ENCODE measurements at places on chromosomes 4 and X.

DNA sequence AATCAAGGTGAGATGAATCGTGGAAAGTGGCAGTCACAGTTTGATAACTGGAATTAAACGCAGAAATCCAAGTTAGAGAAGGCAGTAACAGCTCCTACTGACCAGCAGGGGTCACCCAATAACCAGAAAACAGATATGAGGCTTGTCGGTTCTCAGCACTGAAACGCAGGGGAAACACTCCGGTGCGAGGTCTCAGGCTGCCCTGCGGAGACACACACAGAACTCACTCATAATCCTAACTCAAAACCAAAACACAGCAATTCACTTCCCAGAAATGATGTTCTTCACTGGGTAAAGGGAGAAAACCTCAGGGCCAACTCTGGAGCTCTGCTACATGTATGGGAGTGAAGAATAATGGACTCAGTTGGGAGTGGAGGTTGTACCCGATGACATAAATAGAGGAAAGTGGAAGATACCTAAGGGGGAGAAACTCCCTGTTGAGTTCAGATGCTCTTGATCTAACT, 384.4 kb downstream of the RAPGEF2 start:
- peak; percentile 69 for DNase-seq

DNA sequence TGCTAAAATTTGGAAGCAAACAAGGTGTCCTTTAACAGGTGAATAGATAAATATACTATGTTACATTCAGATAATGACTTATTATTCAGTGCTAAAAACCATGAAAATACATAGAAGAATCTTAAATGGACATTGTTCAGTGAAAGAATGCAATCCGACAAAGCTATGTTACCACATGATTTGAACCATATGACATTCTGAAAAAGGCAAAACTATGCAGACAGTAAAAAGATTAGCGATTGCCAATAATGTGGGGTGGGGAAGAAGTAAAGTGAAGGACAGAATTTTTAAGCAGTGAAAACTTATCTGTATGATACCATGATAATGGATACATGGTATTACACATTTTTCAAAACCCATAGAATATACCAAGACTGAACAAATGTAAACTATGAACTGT, 926.9 kb downstream of the FAT4 start:
- no peak for DNase-seq

GRCh38 chr4:97762115-97762512, 381.2 kb downstream of the STPG2 start:
- DNase-seq, result no peak

- DNase-seq, result no peak
Measured at GRCh38 chrX:87664381-87664780, 146.8 kb downstream of the KLHL4 start.

- no peak for DNase-seq
Measured at GRCh38 chr4:3284734-3285557, 7.9 kb upstream of the RGS12 start.

- no peak for DNase-seq
Measured at GRCh38 chr4:173057442-173057841, 111.2 kb upstream of the GALNT7 start.

- DNase-seq, result no peak
Measured at GRCh38 chrX:104668550-104668949, 102.6 kb downstream of the IL1RAPL2 start.

GRCh38 chr4:154368060-154368459, 123.5 kb downstream of the DCHS2 start:
- DNase-seq, result no peak

DNA sequence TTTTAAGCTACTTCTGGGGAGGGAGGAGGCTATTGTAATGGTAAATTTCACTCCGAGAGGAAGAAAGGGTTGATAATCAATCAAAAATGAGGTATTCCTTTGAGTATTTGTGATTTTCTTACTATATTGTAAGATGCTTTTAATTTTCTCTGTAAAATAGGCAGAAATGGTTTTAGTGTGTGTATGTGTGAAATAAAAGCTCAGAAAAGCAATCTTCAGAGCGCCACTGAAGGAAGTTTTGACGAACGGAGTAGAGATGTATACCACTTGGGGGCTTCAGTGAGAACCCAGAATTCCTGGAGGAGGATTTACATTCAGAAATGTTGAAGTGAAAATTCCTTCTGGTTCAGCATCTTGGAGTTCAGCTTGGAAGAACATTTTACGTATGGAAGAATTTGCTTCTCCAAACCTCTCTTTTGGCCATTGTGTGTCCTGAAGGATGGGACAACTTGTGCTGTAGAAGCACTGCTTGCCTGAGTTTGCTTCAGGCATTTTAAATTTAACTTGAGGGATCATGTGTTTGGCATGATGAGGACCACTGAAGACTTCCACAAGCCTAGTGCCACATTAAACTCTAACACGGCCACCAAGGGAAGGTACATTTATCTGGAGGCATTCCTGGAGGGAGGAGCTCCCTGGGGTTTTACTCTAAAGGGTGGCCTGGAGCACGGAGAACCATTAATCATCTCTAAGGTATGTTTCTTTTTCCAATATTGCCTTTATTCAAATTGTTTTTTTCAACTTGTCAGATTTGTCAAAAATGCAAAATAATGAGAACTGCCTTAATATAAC, 695 bp downstream of the SHROOM3 start:
- DNase-seq, result no peak

DNA sequence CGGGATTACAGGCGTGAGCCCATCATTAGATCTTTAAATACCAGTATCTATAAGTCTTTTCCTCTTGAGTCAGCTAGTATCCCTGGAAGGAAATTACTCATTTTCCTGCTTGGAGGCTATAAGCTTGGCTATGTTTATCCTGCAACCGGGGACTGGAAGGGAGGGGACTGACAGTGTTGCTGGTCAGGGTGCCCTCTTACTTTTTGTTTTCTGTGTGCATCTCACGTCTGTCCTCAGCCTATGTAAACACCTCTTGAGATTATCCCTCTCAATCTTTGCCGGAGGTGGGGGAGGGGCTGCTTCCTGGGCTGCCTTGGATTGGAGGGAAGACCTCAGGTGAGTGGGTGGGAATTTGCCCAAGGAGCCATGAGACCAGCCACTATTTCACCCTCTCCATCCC, 37.0 kb downstream of the HTT start:
- peak; percentile 75 for DNase-seq

DNA sequence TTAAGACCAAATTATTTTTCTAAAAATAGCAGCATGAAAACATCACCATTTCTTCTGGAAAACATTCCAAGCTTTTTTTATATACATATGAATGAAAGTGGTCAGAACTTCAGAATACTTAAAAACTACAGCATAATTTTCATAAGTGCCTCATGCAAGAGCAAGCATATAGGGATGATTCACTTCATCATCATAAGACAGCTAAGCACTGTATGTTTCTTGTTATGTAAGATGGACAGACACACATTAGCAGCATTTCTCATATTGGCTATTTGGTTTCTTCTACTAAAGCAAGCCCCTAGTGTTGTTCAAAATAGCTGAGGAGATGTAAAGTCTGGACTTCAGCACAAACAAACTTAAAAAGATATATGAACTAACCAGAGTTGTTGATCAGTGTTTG, 213.1 kb upstream of the NOCT start:
- no peak for DNase-seq

DNA sequence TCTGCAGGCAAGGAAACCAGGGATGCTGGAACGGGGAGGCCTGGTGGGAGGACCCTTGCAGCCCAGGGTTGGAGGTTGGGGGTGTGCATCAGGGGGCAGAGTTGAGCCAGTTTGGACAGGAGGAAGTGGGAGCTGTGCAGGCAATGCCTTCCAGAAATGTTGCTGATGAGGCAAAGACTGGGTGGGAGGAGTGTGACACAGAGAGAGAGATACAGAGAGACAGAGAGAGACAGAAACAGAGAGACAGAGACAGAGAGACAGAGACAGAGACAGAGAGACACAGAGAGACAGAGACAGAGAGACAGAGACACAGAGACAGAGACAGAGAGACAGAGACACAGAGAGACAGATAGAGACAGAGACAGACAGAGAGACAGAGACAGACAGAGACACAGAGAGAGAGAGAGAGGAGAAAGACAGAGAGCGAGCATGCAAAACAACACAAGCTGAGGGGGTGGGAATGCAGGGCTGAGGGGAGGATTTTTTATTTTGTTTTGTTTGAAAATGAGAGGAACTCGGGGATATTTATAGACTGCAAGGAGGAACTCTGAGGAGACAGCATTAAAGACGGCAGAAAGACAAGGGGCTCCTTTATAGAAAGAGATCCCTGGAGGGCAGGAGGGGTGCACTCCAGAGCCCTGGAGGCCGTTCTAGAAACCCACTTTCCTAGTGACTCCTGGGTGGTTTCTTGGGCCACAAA, 1.9 kb upstream of the HAUS3 start:
- DNase-seq, result peak; percentile 63

- DNase-seq, result no peak
Measured at GRCh38 chr4:55912249-55912648, 36.5 kb upstream of the CEP135 start.

- DNase-seq, result no peak
Measured at GRCh38 chrX:48573690-48574269, 504 bp upstream of the RBM3 start.

DNA sequence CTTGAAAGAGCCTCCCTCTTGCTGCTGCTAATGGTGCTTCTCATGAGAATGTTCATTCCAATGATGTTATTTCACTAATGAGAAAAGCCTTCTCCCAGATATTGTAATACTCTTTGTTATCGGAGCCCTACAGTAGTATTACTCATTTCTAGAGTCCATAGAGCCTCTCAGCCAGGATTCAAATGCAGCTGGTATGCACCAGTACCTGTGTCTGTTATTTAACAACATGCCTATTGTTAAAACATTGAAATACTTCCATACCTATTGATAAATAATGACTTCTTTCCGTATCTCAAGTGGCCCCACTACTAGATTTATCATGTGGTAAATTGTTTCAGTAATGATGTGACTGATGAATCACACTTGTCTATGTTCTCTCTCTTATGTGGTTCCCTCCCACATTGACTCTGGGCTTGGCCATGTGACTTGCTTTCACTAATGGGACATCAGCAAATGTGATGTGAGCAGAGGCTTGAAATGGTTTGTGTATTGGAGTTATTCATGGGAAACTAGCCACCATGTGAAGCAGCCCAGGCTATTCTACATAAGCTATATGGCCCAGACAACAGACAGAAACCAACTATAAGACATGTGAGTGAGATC, 207.6 kb downstream of the THOC2 start:
- DNase-seq, result no peak

- no peak for DNase-seq
Measured at GRCh38 chr4:122764821-122765215, 32.3 kb downstream of the BBS12 start.

- DNase-seq, result no peak
Measured at GRCh38 chrX:82384401-82384800, 1123.7 kb upstream of the POU3F4 start.

DNA sequence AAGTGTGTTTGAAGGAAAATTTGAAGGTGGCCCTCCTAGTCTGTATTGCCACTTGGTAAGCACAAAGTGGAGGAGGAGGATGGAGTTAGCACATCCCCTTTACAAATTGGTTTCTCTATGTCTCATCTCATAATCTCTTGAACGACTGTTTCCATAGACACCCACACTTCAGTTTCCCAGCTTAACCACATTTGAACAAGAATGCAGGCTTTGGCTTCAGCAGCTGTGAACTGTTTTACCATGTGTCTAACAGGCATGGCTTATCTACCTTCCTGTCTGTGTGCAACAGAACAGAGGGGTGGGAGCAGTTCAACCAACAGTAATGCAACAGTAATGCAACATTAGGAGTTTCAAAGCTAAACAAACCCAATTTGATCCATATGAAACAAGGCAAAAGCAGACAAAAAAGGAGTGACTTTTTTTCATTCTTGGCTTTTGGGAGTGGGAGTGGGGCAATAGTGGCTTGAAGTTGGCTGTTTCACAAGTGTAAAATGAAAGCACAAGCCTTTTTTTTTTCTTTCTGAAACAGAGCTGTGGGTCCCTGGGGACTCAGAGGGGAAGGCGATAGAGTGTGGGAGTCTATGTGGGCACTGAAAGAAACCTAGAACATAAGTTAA, 108.0 kb downstream of the ITM2A start:
- no peak for DNase-seq

GRCh38 chrX:119690921-119691716, 1.8 kb downstream of the SEPTIN6 start:
- no peak for DNase-seq

- DNase-seq, result no peak
Measured at GRCh38 chr4:105558277-105558676, 5.9 kb downstream of the ARHGEF38 start.

DNA sequence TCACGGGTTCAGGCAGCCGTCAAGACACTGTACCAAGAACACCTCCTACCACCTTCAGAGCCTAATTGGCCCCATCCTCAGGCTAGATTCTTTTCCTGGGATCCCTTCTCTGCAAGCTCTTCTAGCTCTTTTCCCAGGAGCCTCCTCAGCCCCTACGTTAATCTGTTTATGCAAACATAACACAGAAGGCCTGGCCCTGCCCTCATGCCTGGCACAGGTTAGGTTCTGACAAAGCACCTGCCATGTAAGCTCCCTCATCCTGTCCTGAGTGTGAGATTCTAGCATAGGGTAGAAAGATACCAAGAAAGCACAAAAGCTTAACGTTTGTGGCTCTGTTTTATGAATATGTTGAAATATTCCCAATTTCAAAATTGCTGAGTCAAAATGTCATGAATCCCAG, 93.6 kb downstream of the IRF2 start:
- DNase-seq, result no peak

DNA sequence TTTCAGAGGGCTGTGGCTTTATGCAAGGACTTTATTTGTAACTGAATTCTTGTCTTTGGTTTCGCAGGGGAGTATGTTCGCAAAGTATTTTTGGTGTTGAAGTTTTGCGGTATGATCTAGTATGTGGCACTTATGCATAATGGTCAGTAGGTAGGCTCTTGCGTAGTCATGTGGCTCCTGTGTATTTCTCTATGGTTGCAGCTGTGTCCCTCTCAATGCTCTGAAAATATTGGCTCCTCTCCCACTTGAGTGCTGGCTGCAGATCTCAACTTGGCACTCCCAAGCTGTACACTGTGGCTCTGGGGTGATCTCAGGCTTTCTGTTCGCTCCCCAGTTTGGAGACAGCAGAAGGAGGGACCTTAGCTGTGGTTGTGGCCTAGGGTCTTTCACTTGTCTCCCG, 24.8 kb downstream of the ARMCX5 start:
- no peak for DNase-seq

DNA sequence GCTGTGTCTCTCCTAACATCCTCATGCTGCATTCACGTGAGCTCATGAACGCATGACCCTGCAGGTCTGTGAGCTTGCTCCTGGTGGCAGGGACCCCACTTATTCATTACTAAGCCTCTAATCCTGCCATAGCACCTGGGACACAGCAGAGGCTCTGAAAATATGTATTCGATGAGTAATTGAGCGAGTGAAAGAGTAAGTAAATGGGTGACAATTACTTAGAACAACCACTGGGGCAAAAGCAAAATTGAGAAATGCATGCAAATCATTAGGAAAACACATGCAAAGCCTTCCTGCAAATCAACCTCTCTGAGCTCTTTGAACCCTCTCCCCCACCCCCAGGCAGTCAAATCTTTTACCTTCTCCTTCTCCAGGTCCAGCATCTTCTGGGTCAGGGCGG, 23.6 kb upstream of the C4orf50 start:
- no peak for DNase-seq

DNA sequence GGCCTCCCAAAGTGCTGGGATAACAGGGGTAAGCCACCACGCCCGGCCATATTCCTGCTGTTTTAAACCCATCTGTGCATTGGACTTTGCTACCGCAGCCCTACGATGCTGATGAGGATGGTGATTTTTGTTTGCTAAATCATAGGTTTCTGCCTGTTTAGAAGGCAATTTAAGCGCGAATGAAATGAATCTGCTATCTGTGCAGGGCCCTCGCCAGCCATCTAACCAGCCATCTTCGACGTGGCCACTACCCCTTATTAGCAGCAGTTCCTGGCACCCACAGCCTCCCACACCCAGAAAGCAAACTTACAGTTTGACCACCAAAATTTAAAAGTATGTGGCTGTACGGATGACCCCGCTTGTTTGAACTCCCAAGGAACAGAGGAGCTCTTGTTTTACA, 178.5 kb downstream of the SHOX start:
- no peak for DNase-seq
